ENCODE measurements at places on chromosomes 1 and 21.

DNA sequence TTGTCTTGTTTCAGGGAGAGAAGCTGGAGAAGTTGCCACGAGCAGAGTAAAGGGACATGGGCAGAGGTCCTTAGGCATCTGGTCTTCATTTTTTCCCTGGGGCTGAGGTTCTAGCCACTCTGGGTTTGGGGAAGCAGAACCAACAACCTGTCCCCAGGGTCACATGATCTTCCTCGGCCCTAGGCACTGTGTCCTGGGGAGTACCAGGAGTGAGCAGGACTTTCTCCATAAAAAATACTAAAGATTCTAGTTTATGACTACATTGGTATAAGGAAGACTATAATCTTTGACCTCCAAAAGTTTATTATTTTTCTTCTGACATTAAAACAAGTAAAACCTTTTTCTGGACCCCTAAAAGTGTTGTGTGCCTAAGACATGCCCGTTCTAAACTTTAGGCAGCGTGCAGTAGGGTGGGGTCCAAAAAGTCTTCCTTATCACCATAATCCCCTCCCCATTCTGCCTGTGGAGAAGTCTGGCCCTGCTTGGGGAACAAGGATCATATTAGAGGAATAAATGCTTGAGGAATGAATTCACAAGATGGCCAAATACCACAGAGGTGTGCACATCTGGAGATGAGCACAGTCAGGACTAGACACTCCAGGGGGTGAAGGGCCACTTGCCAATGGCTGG is 19.3 kb upstream of the IGSF3 start:
- DNase-seq = peak; percentile 33

DNA sequence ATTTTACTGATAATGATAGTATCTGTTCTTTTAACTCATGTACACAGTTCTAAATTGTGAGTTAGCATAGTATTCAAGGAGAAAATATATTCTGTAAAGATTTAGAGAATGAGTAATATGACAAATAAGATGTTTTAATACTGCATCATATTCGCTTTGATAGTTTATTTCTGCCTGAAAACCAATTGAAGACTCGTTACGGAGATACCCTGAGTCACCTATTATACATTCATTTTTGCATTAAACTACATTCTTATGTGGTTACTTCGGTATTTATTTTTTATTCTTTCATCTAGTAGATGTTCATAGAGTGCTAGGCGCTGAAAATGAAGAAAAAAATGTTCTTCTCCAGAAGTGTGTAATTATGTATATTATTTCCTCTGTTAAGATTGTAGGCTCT is 5.3 kb downstream of the UHMK1 start:
- DNase-seq = no peak

DNA sequence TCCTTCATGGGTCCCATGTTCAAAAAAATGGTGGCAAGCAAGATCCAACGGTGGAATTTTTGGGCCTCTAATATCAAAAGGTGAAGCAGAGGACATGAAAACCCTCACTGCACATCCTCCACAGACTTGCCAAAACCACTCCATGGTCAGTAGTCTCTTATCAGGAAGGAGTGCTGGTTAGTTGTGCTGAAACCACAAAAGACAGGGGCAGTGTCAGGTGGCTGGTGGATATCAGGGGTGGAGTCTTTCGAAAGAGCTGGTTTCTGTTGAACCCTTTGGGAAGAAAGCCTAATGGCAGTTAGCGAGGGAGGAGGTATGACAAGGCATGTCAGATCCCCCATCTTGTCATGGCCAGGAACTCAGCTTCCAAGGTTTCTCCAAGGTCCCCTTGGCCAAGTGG is 395.9 kb upstream of the CAMK1G start:
- no peak for DNase-seq

DNA sequence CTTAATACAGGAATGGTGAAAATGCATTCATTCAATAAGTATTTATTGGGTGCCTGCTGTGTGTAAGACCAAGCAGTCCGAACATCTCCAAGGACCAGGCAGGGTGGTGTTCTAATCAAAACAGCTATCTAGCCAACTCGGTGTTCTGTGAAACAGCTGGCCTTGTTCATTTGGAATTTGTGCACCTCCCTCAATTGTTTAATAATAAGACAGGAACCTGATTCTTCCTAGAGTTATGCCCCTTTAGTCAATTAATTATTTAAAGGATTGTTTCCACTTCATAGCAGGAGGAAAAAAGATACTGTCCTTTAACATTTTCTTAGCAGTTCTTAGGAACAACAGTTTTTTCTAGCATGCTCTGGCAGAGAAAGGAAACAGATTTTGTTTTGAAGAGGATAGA is 30.4 kb downstream of the S100A10 start:
- no peak for DNase-seq

- DNase-seq = peak; percentile 98
Observed at GRCh38 chr1:229229137-229229720, 41.7 kb upstream of the RAB4A start.

Measured in islet precursor cell (in vitro differentiated cells).